ENCODE measurements at places on chromosomes 4 and X.

- no peak for DNase-seq
Measured at GRCh38 chr4:186820391-186820891, 96.8 kb upstream of the FAT1 start.

GRCh38 chr4:12615822-12616221, 868.3 kb downstream of the RAB28 start:
- no peak for DNase-seq

DNA sequence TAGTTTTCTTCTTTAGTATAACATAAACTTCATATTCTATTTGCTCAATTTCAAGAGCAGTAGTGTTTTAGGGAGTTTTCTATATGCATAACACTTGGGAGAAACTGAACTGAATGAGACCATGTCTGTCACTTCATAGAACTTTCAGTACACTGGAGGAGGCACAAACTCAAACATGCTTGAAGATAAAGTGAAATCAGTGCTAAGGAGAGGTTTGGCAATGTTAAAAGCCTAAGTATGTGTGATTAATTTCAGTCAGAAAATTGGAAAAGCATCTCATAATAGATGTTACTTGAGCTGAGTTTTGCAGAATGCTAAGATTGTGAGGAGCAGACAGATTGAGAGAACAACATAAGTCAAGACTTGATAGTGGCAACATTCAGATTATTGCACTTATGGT, 411.2 kb upstream of the HS3ST1 start:
- DNase-seq = no peak

- DNase-seq = no peak
Measured at GRCh38 chrX:9728261-9728660, 37.4 kb downstream of the GPR143 start.

DNA sequence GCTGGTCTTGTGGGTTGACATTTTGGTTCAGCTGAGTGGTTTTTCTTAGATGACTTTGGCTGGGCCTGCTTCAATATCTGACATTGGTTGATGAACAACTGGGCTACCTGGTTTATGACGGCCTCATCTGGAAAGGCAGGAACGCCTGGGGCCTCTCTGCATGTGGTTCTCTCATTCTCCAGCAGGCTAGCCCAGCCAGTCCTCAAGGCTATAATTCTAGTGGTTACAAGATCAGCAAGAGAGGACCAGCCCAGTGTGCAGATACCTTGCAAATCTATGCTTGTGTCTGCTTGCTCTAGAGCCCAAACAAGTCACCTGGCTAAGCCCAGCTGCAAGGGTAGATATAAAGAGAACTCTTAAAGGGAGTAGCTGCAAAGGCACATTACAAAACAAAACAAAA, 214.2 kb upstream of the PUDP start:
- no peak for DNase-seq

DNA sequence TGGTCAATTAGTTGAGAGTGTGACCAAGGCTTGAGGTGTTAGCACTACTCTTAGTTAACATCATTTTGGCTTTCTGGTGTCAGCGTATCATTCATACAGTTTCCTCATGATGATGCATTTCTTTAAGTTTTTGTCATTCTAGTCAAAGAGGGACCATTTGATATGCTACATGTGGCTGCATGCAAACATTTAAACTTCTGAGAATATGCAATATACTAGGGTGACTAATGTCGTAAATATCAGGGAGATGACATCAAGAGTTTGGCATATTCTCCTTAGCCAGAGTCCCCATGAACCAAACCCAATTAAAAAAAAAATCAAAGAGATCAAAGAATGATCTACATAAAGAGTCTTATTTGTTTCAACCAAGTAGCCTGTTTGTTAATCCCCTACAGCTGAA, 537.4 kb upstream of the PCDH7 start:
- no peak for DNase-seq

DNA sequence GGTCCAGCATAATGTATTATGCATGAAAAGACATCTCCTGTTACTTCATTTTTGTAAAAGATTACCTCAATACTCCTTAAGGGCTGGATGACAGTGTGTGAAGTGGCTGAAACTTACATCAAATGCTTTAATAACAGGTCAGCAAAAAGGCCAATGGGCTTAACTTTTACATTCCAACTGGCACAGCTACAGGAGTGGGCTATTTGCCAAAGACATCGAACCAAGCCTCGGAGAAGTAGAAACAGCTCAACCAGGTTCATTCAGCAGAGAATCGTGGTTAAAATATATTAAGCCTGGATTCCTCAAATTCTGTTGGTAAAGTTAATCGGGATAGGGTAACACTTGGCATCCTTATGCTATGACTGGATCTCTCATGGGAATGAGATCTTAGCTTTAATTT, 639.7 kb downstream of the TRIML1 start:
- DNase-seq = no peak

DNA sequence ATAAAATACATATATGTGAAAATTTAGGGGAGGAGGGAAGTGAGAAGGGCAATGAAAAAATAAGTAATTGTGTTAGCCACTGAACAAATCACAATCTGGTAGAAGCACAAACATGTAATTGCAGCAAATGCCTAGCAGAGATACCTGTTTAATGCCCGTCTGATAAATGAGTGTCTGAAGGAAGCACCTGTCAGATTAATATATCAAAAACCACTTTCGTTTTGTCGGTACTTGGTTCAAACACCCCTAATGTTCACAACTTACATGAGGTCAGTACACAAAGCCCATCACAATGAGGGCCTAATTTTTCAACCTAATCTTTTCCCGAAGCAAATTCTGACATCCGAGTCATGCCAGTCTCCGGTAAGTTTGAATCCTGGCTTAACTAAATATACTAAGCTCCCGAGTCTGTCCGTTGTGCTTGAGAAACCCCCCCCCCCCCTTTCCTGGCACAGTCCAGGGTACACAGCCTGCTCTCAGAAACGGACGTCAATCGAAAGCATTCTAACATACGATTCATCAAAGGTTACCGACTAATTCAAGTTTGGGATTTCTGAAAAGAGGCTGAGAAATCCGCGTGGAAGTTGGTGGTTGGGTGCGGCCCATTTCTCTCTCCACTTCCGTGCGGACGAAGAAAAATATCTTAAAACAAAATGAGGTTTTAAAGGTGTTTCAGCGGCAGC, 758 bp downstream of the SDAD1 start:
- DNase-seq = no peak
